ENCODE measurements at places on chromosomes 2 and 18.

GRCh38 chr2:235829726-235830125, 335.9 kb downstream of the AGAP1 start:
- no peak for DNase-seq

DNA sequence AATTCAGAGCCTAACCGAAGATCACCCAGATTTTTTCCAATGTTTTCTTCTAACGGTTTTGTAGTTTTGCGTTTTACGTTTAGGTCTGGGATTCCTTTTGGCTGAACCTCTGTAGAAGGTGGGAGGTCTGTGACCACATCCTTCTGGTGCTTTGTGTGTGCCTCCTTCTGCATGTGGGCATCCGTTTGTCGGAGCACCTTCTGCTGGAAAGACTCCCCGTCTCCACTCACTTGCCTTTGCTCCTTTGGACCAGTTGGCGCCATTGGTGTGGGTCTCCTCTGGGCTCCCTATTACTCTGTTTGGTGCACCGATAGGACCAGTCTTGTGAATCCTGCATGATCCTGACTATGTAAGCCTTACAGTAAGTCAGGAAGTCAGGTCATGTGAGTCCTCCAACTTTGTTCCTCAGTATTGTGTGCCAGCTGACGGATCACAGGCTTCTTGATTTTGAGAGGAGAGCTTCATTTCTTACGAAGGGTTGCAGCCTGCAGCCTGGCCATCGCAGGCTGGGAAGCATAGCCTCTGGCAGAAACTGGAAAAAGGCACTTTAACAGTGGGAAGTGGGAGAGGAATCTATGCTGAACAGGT, 13.6 kb downstream of the AQP12A start:
- DNase-seq, result no peak

- no peak for DNase-seq
Observed at GRCh38 chr2:168530982-168531622, 75.0 kb downstream of the CERS6 start.

GRCh38 chr18:68837665-68838451, 40.0 kb downstream of the CCDC102B start:
- no peak for DNase-seq

DNA sequence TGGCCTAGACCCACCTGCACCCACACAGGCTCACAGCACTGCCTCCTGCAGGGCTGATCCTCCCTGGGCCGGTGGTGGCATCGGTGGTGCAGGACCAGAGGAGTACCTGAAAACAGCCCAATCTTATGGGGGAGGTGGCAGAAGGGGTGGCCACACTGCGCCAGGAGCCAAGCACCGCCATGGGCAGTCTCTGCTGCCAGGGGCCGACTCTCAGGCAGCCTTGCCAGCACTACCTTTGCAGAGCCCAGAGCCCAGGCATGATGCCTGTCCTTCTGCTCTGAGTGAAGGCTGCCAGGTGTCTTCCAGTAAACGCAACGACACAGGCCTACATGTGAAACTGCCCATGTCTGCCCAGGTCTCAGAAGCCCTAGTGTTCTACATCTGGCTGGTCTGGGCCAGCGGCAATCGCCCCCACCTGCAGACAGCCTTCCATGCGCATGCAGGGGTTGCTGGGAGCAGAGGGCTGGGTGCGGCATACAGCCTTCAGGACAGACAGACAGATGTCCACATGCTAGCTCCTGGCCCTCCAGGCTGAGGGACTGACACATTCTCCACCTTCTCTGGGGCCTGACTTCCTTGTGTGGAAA, 6.8 kb downstream of the HS6ST1 start:
- no peak for DNase-seq

DNA sequence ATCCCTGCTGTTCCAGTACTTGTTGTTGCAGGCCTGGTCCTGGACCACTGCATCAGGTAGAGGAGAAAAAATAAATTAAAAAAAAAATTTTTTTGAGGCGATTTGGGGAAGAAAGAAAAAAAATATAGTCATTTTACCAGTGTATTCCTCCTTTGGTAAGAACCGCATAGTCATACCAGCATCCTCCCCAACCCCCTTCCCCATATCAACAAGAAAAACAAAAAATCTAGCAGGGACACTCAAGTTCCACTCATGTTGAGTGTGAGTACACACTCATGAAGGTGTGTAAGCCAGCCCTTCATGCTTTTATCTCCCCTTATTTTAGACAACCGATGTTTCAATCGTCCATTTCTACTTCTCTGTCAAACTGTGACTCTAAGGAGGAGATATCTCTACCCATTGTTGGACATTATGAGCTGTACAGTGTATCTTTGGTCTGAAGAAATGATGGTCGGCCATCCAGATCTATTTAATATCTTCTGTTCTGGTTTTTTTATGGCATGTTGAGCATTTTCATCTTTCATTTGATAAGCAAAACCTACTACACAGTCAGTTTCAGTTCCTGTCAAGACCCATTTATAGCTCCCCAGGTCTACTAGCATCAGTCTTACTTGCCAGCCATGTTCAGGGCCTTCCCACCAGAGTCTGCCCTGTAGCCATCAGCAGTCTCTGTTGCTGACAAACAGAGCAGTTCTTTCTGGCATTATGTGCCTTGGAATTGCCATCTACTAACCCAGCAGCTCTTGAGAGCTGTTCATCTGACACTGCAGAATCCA, 20.0 kb downstream of the ELP2 start:
- no peak for DNase-seq

DNA sequence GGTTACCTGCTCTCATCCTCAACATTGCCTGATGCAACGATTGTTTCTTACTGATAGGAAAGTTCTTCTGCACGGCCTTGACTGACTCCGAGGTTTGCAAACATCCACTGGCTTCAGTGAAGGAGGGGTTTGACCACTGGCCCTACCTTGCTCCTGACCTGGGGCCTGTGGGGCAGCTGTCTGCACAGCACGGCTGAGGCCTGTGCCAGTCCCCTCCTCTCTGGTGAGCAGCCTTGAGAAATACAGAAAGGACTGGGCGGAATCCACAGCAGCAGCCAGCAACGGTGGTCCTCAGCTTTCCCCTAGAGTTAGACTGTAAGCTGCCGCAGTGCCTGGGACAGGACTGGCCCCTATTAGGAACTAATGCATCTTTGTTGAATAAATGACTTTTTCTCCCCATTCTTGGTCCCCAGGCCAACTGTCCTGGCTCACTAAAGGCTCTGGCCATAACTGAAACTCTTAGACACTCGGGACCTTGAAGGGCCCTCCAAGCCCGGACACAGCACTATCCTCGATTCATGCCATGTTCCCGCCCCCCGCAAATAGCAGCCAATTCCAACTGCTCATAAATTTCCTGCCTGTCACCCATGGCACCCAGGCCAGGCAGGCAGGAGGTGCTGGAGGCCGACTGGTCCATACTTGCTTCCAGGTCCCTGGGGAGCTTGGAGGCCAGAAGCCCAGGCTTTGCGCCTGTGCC, 26.7 kb downstream of the ATOH8 start:
- DNase-seq, result no peak

GRCh38 chr2:121707920-121708361, 28.7 kb downstream of the NIFK start:
- DNase-seq, result no peak

GRCh38 chr18:10775026-10775425, 249.2 kb downstream of the NAPG start:
- no peak for DNase-seq

GRCh38 chr18:32851936-32852335, 79.1 kb upstream of the KLHL14 start:
- DNase-seq, result no peak

DNA sequence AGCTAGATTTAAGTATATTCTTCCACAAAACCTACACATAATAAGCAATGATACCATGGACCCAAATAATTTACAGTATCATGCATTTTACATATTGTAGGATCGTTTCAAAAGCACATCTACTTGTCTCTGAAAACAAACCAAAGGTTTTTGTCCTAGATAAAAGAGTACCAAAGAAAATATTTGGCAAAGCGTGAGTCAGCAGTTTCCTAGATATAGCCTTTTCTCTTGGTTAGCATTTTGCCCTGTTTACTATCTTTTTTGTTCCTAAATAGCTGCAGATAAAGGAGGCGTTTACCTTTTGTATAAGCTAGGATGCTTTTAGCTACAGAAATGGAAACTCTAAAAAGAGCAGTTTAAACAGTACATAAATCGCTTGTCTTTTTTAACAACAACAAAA, 305.8 kb upstream of the GULP1 start:
- no peak for DNase-seq

DNA sequence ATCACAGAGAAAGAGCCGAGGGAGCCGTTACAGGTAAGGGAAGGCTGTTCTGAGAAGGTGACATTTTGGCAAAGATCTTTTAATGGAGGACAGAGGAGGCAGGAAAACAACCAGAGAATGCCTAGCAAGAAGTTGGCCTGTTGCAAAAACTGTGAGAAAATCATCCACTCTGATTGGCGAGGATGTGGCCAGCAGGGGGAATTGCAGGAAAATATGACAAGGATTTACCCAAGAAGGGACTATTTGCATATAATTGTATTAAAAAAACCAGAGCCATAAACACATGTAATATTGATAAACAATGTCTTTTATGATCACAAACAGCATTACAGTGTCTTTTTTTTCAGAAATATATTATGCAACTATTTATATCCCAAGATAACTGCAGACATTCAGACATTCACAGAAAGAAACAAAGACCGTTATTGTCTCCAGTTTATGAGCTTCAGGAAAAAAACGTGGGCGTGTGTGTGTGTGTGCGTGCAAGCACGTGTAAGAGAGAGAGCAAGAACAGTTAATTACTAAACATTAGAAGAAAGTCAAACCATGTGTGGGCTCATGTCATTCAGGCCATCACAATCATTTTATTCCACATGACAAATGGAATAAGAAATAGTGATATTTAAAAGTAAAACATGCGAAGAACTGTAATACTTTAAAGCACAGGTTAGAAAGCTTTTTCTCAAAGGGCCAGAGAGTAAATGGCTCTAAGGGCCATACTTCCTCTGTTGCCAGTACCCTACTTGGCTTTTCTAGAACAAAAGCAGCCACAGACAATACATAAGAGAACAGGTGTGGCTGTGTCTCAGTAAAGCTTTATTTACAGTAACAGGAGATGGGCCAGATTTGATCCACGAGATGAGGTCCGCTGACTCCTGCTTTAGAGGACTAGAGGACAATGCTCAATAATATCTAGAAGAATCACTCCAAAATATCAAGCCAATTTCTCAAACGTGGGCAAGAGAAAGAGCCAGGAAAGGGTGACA, 324.1 kb downstream of the DLGAP1 start:
- no peak for DNase-seq

Data from stimulated activated CD8-positive, alpha-beta memory T cell treated with anti-CD3 and anti-CD28 coated beads, Interleukin-15, amount 100 ng/mL, for 24 hours (primary cell).